ENCODE measurements at places on chromosomes 2 and 18. TPM values are rescaled to one million over a fixed set of nuclear protein-coding genes. Genes with fewer than 3 reads are reported as not detected.
A peak's percentile ranks its signal among the peaks of the same experiment; 100 is the strongest.

DNA sequence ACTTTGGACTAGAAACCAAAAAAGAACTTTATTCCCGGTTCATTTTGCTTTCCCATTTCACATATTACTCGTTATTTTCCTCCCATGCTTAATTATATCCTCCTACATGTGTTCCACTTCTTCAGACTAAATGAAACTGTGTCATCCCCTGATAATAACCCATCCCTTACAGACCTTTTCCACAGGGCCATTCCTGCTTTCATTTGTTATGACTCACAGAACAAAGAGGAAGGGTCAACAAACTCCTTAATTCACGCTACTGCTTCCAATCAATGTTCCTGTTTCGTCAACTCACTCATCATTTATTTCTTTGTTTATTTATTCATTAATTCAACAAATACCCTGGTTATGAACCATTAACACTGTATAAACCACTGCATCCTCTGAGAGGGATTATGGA, 104.5 kb downstream of the ZEB2 start:
- no peak for DNase-seq

DNA sequence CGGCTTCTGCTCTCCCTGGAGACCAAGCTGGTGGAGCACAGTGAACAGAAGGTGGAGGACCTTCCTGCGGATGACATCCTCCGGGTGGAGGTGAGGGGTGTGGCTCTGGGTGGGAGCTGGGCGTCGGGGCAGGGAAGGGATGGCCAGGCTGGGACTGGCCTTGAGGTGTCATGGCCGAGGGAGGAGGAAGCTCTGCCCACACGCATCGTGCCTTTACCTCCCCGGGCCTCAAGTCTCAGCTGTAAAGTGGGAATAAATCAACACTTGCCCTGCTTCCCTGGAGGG, 98.2 kb downstream of the DYSF start:
- no peak for DNase-seq

- DNase-seq: peak; percentile 56
These were observed 1.3 kb downstream of the GAL3ST2 start for GRCh38 chr2:241777686-241778627.

DNA sequence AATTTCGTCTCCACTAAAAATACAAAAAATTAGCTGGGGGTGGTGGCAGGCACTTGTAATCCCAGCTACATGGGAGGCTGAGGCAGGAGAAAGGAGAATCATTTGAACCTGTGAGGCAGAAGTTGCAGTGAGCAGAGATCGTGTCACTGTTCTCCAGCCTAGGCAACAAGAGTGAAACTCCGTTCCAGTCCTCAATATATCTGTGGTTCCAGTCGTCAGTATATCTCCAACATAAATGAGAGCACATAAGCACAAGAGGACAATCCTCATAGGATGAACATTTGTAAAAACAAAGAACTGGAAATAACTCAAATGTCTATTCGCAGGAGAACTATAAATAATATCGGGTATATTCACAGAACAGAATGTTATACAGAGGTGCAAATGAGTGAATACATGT, 13.1 kb upstream of the PLEK start:
- no peak for DNase-seq

- DNase-seq: no peak
These were observed 3.3 kb upstream of the ZNF532 start for GRCh38 chr18:58861353-58861752.

DNA sequence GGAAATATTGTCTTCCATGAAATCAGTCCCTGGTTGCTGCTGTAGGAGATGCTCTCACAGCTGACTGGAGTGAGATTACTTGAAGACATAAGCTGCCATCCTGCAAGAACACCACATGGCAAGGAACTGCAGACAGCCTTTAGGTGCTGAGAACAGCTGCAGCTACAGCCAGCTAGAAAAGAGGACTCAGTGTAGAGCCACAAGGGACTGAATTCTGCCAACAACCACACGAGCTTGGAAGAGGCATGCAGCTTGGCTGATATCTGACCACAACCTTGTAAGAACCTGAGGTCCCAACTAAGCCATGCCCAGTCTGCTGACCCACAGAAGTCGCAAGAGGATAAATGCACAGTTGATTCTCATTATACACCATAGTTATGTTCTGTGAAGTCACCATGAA, 181.8 kb upstream of the ARL4C start:
- no peak for DNase-seq

DNA sequence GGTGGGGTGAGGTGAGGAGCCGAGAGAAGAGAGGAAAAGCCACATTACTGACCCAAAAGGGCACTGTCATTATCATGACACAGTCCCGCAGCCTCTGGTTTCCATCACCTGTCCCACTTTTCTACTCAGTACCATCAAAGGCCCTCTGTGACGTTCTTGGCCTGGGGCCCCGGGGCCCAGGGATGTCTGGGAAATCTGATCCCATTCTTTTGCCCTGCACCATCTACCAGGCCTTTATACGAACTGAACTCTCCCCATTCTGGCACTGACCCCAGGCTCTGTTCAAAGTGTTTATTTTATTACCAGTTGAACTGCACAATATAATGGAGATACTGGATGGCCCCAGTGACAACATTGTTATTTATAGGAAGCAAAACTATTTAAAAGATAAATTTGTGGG, 89.1 kb downstream of the COL6A3 start:
- no peak for DNase-seq

- no peak for DNase-seq
These were observed 17.2 kb upstream of the ASXL3 start for GRCh38 chr18:33560686-33561370.

DNA sequence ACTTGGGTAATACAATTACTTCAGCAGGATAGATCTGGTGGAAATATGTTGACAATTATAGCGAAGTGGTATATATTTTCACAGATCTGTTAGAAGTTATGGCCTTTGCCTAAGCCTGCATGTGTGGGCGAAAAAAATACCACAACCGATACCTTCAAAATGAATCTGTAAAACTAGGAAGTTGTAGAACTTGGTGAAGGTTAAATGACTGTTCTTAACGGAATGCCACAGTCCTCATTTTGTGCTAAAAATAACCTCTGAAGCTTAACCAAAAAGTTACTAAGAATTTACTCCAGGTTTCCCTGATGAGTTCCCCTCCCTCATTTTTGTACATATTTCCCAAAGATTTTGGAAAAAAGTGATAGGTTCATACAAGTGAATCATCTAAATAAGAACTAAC, 550.7 kb downstream of the THSD7B start:
- DNase-seq: no peak

- DNase-seq: no peak
These were observed 69.7 kb upstream of the NCK2 start for GRCh38 chr2:105674859-105675541.

- DNase-seq: no peak
These were observed 252.6 kb downstream of the AGAP1 start for GRCh38 chr2:235746257-235746934.

DNA sequence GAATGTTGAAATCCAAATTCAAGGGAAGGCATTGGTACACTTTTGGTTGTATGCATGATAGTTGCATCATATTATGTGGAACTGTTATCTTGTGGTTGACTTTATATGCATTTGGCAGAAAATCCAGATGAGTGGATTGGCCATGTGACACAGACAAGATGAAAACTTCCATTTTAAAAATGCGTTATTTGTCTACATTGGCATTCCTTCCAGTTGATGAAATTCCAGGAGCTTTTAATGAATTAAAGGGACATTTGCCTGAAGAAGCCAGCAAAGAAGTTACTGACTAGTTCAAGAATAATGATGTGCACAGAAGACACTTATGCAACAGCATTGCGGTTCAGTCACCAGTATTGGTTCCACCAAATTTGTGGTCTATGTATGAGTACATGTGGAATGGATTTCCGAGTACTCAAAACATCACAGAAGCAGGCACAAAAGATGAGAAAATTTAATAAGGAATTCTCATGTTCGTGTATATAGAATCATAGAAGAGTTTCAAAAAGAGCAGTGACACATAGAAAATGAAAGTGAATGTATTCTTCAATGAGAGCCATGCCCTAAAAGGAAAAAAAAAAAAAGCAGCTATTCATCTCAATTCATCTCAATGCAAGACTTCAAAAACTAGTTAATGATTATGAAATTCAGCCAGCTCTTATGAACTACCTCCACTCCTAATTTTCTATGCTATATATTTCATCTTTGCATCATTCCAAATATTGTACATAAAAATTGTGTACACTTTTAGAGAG, 232.1 kb downstream of the RBM43 start:
- DNase-seq: no peak

DNA sequence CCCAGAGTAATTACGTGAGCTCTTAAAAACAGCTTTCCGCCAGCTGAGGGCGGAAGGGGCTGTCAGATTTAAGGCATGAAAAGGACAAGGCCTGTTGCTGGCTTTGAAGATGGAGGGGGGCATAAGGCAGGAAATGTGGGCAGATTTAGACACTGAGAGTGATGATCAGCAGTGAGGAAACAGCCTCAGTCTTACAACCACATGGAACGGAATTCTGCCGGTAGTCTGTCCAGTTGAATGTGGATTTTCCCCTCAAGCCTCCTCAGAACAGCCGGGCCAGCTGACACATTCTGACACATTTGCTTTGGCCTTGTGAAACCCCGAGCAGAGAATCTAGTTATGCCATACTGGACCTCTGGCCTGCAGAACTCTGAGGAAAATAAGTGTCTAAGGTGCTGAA, 16.6 kb downstream of the POLE4 start:
- DNase-seq: no peak

GRCh38 chr2:33476131-33476792, at the start of gene RASGRP3:
TSS of gene RASGRP3 (plus strand) at chr2:33476649. CDS start at chr2:33515137, 38,488 bp downstream.
- peak; percentile 93 for DNase-seq

- DNase-seq: no peak
These were observed 111.2 kb upstream of the SMIM21 start for GRCh38 chr18:75538727-75539126.

GRCh38 chr2:30252723-30253701, 21.7 kb downstream of the LBH start:
- DNase-seq: no peak

DNA sequence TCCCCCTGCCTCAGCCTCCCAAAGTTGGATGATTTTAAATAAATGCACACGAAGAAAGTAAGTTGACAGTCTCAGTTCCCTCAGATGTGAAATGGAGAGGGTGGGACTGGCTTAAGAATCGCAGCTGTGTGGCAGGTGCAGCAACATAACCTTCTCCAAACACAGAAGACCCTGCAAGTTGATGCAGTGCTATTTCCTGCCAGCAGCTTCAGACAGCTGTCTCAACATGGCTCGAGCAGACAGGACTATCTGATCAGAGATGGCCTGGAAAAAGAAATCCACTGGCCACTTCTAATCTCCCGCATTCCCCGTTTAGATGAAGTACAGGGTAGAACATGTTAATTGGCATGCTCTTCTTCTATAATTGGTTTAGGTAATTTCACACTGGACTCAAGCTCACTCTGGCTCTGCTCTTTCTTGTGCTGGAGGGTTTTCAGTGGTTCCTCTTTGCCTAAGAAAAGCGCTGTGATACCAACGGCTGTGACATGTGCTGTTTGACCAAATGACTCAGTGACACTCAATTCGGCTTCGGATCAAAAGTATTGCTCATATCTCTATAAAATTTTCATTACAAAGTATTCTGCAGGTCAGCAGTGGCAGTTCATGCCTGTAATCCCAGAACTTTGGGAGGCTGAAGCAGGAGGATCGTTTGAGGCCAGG, 40.2 kb downstream of the MYOM1 start:
- no peak for DNase-seq

Gene ANKRD36C
- polyA plus RNA-seq: 0.80 TPM

Gene CDH19
- polyA plus RNA-seq: 0.48 TPM

Gene TUBA4B
- polyA plus RNA-seq: not detected

Gene FEV
- polyA plus RNA-seq: not detected

Gene SLC5A7
- 0.02 TPM for polyA plus RNA-seq

Gene CYP1B1
- 26.4 TPM for polyA plus RNA-seq

Gene UGT1A3
- polyA plus RNA-seq: not detected

Gene MLPH
- polyA plus RNA-seq: 1.4 TPM

All from spleen (tissue), 13 donors.